Endothelial cell (in vitro differentiated cells): ENCODE measurements at places on chromosomes 5 and 9.

DNA sequence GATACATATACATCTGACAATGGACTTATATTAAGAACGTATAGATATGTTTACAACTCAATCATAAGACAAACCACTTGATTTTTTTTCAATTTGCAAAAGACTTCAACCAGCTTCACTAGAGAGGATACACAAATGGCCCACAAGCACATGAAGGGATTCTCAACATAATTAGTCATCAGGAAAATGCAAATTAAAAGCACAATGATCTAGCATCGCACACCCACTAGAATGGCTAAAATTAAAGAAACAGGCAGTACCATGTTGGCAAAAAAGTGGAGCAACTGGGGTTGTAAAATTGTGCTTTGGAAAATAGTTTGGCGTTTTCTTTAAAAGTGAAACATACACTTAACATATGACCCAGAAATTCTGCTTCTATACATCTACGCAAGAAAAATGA lies 80.0 kb upstream of the TRIO start:
- no peak for DNase-seq

DNA sequence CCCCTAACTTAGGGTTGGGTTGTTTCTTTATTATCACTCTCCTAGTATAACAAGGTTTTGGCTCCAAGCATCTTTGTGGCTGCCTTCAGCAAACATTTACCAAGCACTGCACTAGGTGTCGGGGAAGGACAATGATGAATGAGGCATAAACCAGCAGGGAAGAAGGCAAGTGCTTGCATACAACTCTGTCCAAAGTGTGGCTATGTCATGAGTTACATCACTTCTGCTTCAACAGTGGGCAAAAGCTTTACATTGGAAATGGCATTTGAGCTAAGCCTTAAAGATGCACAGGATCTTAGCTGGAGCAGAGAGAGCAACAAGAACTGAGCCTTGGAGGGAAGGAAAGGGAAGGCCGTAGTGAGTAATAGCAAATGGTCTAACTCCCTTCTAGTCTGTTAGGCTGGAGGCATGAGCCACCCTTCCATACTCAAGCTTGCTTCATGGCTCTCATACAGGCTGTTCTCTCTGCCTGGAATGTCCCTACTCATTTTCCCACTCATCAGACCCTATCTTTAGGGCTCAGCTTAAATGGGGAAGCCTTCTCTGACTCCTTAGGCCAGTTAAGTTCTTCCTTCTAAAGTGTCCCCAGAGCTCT lies 121.8 kb downstream of the SEMA6A start:
- DNase-seq, result no peak

DNA sequence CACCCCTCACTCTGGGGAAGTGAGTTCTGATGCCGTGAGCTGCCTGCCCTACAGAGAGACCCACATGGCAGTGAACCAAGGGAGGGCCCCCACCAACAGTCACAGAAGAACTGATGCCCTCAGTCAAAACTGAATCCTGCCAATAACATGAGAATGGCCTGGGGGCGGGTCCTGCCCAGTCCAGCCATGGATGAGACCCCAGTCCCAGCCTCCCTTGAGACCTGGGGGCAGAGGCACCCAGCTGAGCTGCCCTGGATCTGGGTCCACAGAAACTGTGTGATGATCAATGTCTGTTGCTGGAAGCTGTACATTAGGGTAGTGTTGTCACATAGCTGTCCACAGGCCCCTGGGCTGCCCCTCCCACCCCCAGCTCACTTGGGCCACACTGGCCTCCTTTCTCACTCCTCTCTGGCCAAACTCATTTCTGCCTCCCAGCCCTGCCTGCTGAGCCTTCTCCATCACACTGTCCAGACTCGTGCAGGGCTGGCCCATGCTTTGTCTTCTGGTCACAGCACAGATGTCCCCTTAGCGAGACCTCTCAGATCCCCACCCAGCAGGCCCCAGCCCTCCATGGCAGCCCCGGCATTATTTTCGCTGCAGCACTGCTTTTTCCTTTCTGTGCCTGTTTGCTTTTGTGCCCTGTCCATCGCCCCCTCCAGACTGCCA lies 16.8 kb downstream of the GBGT1 start:
- no peak for DNase-seq

- no peak for DNase-seq
Observed at GRCh38 chr5:169805527-169805934, 168.5 kb downstream of the DOCK2 start.

- no peak for DNase-seq
Observed at GRCh38 chr5:98727686-98728085, 45.8 kb upstream of the RGMB start.

DNA sequence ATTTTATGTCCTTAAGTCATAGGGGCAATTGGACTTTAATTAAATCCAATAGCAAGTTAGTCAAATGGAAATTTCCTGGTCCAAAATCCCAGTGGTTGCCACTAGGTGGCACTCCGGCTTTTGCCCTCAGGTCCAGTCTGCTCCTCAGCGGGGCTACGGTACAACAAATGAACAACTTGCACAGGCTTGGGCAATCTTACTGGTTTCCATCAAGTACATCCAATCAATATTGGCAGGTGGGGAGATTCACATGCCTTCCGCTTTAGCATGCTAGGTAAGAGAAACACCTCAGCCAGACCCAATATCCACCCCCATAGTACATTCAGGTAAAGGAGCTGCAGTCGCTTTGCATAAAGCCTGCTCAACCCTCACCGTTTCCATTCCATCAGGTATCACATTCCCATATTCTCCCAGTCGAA lies 6.3 kb upstream of the MXD3 start:
- peak; percentile 78 for DNase-seq

- DNase-seq, result no peak
Observed at GRCh38 chr5:168851902-168852321, 272.7 kb upstream of the PANK3 start.

- no peak for DNase-seq
Observed at GRCh38 chr9:573691-574410, 267.6 kb upstream of the DMRT1 start.

GRCh38 chr9:15239816-15240215 lies 67.2 kb downstream of the TTC39B start:
- no peak for DNase-seq

DNA sequence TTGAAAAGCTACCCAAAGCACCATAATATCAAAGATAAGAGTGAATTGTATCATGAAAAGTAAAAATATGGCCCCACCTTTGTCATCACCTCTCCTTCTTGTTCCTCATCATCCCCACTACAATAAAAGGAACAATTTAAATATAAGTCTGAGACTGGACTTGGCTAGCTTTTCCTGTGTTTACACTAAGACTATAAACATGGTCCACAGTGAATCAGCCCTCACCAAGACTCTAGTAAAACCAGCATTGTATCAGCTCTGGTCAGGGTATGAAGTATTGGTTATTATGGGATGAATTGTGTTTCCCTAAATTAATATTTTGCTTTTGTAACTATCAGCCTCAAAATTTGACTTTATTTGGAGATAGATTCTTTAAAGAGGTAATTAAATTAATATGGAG lies 105.4 kb downstream of the SLC25A46 start:
- DNase-seq, result no peak

DNA sequence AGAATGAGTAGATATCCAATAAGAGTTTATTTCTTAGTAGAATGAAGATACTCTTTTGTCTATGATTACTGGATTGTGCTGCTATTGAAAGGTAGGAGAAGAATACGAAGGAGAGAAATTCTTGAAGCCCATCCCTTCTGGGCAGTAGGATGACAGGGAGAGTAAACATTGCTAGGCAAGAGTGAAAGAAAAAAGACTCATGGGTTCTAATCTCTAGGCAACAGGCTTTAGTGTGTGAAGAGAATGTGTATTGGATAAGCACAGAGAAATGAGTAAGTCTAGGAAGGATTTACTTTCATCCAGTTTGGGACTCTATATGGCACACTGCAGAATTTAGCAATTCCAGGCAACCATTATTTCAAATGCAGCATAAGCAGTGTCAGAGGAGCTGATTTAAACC lies 216.0 kb downstream of the GABRG2 start:
- no peak for DNase-seq

DNA sequence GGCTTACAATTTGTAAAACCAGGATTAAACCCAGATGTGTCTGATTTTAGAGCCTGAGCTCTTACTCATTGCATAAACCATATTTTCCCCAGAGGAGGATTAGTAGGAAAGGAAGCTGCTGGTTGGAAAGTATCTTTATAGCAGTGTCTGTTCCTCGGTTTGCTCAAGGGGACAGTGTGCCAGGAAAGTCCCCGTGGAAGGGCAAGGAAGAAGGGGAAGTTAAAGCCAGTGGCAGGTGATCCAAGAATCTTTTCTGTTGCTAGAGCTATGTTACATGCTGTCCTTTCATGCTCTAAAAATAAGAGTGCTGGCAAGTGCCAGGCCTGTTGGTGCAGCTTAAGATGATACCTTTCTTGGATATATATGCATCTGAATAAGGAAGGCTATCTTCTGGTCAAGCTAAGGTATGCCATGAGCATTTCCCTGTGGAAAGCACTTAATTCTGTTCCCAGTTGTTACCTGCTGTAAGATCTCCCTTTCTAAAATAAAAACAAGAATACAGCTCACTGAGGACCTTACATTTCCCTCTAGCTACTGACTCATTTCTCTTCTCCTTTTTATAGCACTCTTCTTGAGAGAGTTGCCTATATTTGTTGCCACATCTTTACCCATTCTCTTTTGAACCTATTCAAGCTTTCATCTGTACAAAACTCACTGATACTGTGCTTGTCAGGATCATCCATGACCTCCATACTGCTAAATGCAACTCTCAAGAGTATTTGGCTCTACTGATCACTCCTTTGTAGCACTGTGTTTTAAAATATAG lies 8.0 kb downstream of the PDCD1LG2 start:
- DNase-seq, result no peak

DNA sequence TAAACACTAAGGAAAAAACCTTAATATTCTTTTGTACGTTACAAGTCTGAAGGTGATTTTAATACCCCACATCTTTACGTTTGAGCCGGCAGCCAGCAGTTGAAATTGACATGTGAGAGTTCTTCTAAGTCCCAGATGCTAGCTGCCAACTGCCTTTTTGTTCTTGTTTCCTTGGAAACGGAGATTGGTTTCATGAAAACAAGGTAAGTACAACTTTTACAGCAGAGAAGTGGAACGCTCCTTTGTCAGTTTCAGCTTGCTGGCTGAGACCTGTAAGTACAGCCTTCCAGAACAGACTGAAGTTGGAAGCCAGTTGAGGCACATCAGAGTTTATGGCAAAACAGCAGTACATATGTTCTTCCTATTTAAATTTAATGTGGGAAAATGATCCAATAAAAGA lies 1018.4 kb upstream of the ARRDC3 start:
- peak; percentile 10 for DNase-seq

DNA sequence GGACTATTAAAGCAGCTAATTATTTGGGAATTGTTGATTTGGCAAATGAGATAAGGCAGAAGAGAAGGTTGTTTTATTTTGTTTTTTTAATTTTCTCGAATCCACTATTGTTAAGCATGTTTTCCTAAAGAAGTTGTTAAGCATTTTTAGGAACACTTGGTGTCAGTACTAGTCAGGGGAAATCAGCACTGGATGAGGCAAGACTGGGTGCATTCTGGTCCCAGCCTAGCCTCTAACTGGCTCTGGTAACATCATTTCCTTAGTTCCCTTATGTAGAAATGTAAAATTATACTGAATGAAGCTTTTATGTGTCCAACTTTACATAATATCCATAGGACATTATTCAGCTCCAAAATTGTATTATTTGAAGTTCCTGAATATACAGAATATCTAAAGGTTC lies 196.1 kb downstream of the PCSK5 start:
- no peak for DNase-seq

- DNase-seq, result no peak
Observed at GRCh38 chr5:35454011-35454525, 163.6 kb upstream of the SPEF2 start.

DNA sequence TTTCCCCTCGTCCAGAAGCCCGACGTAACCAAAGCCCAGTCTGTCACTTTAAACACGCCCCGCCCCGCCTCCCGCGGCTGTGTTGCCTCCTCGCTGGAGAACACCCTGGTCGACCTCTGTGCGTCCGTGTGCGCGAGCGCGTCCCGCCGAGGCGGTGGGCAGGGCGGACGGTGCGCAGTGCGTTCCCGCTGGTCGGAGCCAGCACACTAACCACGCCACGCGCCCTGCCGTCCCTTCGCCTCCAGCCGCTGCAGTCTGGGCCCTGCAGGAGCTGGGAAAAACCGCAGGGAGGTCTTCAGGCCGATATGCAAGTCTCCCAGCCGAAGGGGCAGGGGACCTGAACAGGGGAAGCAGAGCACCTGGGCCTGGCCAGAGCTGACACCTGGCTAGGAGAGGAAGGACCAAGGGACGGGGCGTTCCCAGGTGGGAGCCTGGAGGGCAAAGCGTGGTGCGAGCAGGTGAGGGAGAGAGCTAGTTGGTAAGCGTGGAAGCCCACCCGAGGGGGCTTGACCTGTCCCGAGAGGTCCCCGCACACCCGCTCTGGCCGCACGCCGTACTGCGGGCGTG lies 1.3 kb upstream of the PHPT1 start:
- DNase-seq, result peak; percentile 72

DNA sequence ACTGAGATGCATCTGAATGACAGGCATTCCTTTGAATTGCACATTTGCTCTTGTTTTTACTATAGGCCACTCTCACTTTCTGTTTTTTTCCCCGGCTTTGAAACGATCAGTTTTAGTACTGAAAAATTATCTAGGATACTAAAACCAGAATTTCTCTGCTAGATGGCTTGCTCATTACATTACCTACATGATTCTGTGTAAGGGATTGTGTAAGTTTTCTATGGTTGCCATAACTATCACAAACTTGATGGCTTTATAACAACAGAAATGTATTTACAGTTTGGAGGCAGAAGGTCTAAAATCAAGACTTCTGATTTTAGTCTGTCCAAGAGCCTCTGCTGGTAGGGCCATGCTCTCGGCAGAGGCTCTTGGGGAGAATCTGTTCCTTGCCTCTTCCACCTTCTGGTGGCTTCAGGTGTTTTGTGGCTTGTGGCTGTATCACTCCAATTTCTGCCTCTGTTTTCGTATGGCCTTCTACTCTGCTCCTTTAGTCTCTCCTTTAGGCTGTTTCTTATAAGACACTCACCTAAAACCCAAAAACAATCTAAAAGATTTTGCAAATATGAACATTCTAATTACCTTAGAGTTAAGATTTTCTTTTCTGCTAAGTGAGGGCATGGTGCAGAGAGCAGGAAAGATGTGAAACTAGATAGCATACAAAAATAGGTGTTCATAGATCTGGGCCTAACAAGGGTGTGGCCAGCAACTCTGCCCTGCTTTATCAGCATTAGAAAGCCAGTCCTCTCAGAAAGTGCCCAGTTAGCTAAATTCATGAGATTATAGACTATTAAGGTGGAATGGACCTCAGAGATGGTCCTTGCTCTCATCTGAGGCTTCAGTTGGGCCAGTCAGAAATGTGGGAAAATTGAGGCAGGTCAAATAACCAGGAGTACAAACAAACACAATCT lies 93.3 kb upstream of the CDKN2B start:
- DNase-seq, result no peak

DNA sequence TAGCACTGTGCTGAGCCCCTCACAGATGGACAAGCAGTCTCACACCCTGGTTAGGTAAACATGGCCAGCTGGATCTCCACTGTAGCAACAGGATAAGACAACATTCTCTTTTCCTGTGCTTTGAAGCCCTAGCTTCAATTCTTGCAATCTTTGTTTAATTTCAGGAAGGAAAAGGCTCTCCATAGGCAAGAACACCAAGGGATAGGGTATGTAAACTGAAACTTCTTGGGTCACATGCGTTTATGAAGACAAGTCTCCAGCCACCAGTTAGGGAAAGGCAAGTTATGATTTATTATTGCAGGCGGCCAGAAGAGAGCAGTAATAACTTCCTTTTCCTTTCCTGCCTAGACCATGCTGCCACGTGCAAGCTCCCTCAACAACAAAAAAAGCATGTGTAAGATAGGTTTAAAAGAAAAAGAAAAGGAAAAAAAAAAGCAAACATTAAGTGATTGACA lies 50.1 kb upstream of the POU5F2 start:
- DNase-seq, result peak; percentile 34
